ENCODE measurements at places on chromosomes 16 and 17.

DNA sequence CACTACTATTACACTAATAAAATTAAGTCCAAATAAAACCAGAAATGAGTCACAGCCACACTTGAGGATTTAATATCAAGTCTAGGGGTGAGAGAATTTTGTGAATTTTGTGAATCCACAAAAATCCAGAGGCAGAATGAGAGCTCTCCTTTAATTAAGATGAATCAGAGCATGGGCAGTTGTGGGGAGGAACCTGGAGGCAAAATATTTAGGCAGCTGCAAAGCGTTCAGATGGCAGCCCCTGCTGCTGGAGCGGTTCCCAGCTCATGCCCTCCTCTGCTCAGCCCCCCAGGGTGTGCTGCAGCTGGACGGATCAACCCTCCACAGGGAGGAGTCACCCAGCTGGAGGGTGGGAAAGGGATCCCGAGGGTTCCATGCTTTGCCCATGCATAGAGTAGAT lies 43.4 kb upstream of the IRX6 start:
- no peak for DNase-seq

DNA sequence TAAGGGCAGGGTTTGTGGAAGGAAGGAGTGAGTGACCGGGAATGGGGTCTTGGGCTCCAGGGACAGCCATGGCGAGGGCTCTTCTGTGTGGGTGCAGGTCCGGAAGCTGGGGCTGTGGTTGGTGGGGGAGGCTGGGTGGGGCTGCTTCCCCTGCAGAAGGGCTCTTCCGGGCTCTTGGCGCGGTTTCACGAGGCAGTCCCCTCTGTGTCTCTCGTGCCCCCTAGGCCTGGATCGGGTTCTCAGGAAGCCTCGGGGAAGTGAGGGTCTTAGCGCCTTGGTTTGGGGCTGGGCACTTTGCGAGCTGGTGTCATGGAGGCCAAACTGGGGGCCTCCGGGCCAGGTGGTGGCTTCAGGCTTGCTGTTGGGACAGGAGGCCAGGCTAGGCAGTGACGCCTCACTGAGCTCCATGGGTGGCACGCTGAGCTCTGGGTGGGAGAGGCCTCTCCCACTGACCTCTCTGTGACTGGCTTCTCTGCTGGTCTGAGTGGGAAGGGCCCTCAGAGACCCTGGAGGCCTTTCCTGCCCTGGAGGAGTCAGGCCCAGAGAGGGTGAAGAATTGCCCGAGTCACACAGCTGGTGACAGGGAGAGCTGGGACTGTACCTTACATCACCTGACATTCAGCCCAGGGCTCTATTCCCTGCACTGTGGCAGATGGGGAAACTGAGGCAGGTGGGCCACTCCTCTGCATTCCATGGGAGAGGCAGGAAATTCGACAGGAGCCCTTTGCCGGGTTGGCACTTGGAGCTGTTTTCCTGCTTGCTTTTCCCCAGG lies 8.2 kb downstream of the ADCY7 start:
- DNase-seq = peak; percentile 77

DNA sequence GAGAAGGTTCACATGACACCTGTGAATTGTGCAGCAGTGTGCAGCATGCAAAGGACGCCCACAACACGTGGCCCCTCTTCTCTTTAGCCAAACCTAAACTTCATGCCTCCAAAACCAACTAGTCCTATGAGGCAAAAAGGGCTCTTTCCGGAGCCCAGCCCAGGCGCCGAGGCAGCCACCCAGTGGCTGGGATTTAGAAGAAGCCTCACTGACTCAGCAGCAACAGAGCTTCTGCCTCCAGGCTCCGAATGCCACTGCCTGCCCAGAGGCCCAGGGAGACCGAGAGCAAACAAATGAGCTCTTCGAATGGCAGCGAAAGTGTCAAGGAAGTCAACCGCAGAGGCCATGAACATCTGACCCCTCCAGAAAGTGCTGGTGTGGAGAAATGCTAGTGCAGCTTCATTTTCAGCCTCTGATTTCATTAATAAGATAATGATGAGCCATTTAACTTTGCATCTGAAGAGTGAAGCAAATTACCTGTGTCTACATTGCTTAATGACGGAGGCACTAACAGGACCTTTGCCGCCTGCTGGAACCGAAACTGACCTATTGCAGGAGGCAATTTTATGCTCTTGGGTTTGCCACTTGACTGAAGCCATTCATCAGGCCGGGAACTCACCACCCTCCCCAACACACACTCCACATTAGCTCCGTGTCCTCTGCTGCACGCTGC lies 157.7 kb upstream of the RPL38 start:
- no peak for DNase-seq

- DNase-seq = no peak
These were observed 3.5 kb downstream of the CANT1 start for GRCh38 chr17:79006046-79006445.

GRCh38 chr17:48048384-48049126 lies 396 bp downstream of the NFE2L1 start:
- DNase-seq = no peak

GRCh38 chr16:2160915-2161551 lies 5.5 kb downstream of the TRAF7 start:
- DNase-seq = no peak

- DNase-seq = no peak
These were observed 132.6 kb downstream of the SNX11 start for GRCh38 chr17:48240122-48240521.

- DNase-seq = peak; percentile 69
These were observed 755 bp downstream of the PIEZO1 start for GRCh38 chr16:88784074-88784855.

DNA sequence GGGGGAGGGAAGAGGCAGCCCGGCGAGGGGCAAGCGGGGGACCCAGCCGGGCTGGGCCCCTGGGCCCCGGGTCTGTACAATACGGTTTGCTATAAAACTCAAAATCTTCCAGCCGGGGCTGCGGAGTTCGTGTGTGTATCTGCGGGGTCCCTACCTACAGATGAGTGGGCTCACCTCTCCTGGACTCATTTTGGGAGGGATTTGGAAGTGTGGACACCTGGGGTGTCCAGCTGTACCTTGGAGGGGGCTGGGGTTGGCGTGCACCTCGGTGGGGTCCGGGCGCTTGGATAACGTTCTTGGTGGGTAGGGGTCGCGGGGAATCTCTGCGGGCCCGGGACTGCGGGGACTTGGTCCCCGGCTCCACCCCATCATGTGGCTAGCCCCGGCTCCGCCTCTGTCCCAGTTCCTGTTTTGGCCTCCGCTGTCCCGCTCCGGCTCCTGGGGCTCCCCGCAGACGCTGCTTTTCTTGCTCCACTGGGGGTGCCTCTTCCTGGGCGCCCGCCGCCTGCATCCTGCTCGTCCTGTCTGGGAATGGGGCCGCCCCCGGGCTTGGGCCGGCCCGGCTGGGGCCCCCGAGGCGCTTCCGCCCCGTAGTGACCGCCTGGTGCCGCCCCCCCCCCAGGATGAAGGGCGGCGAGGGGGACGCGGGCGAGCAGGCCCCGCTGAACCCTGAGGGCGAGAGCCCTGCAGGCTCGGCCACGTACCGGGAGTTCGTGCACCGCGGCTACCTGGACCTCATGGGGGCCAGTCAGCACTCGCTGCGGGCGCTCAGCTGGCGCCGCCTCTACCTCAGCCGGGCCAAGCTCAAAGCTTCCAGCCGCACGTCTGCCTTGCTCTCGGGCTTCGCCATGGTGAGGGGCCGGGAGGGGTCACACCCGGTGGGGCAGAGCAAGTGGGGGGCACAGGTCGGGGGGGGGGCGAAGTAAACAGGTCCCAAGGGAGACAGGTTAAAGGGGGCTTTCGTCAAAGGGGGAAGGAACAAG lies at the start of gene ORAI3:
TSS of gene ORAI3 (plus strand) at position 402 of the 983 bp plus-strand sequence. CDS start at position 624, 222 bp downstream.
- DNase-seq = peak; percentile 71

- DNase-seq = no peak
These were observed 46.5 kb downstream of the ATP2C2 start for GRCh38 chr16:84414789-84415326.

- DNase-seq = no peak
These were observed 17.9 kb upstream of the TANGO6 start for GRCh38 chr16:68825427-68825826.

DNA sequence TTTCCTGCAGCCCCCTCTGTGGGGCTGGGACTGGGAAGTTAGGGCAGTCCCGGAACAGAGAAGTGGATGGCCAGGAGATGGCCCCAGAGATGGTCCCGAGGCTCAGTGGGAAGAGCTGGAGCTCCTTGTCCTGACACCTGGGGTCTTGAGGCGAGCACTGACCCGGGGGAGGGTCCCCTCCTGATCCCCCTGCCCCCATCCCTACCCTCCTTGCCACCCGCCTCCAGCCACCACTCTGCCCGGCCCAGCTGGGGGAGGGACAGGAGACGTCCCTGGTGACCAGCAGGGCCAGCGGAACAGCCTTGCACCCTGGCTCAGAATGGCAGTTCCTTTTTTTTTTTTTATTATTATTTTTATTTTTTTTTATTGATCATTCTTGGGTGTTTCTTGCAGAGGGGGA lies 13.9 kb upstream of the RNF213 start:
- DNase-seq = no peak

- no peak for DNase-seq
These were observed 78.8 kb downstream of the CES1 start for GRCh38 chr16:55754056-55754455.

DNA sequence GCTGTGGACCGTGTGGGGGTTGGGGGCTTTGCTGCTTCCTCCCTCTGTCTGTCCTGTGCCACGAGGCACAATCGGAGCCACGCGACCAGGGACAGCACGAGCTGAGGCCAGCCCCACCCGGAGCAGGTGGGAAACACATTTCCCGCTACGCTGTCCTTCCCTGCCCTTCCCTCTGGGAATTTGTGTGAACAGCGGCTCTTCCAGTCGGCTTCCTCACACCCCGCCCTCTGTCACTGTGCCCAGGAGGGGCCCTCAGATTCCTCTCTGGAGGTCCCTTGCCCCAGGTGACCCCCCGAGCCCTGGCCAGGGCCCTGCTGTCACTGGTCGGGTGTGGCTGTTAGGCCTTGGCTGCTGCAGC lies 19.6 kb downstream of the SPIRE2 start:
- DNase-seq = no peak

GRCh38 chr17:41377546-41377945 lies 4.6 kb downstream of the KRT34 start:
- DNase-seq = no peak

All from activated naive CD8-positive, alpha-beta T cell treated with anti-CD3 and anti-CD28 coated beads, Interleukin-2, amount 10 ng/mL, durations not matched to agents 7 days and 5 days (primary cell).